HS-5 (cell line): ENCODE measurements at places on chromosomes 11 and 22.
A peak's percentile ranks its signal among the peaks of the same experiment; 100 is the strongest.

DNA sequence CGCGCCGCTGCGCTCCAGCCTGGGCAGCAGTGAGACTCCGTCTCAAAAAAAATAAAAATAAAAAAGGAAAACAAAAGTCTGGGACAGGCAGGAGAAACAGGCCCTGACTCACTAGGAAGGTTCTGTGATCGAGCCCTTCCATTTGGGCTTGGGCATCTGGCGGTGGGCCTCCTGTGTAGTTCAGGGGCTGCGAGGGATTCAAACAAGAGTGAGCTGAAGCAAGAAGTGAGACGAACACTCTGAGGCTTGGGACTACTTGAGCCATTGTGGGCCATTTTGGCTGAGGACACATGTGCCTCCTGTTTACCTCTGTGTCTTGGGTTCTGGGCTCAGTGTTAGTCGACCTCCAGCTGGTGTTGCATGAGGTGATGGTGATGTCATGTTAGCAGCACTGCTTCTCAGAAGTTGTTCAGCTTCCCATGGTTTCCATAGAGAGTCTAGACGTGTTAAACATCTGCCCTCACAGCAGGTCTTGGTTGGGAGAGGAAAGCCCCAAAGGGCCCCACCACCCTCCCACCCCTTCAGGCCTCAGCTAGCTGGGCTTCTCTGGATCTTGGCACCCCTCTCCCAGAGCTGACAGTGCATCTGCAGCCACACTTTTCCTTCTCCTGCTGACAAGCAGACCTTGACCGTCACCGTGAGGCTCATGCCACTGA lies 57.8 kb downstream of the MED15 start:
- no peak for DNase-seq

DNA sequence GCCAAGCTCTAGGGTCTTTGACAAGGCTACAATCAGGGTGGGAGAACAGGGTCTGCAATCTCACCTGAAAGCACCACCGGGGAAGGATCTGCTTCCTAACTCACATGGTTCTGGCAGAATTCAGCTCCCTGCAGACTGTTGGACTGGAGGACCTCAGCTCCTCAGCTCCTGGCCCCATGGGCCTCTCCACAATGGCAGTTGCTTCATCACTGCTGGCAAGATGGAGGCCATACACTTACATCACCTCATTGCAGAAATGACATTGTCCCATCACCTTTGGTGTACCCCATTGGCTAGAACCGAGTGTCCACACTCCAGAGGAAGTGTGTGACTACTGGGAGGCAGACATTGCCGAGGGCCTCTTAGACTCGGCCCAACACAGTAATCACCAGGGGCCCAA lies 20.9 kb upstream of the MPPED1 start:
- no peak for DNase-seq

DNA sequence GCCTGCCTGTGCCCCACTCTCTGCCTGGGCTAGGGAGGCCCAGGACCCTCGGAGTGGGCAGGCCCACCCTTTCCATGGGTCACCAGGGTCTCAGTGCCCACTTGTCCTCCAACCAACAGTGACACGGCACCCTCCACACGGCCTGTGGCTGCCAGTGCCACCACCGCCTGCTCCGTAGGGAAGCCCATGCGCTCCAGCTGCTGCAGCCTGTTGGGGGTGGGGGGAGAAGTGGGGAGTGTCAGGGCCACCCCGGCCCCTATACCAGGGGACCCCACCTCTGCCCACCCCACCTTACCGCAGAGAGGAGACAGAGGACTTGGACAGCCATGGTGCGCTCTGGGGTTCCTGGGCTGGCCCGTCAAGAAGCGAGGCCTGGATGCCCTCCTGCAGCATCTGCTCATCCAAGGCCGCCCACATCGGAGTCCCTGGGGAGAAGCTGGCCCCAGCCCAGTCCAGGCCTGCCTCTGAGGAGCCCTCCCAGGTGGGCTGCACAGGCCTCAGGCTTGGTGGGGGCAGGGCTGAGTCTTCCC lies 7.7 kb downstream of the RHBDD3 start:
- DNase-seq, result no peak

DNA sequence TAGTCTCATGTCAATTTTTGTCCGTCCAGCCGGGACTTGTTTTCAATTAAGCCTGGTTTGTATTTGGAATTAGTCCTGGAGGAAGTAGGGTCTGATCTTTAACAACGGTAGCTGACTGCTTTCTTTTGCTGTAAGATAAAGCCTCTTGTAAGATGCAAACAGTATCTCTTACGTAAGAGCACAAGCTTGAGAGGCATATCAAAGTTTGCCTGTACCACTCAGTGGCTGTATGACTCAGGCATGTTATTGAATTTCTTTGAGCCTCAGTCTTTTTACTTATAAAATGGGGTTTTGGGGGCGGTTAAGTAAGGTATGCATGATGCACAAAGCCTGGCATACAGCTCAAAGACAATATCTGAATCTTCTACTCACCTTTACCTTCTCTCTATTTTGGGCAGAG lies 198.4 kb upstream of the NARS2 start:
- DNase-seq, result no peak

GRCh38 chr11:66957971-66958231 lies 282 bp downstream of the PC start:
- DNase-seq, result no peak

- DNase-seq, result no peak
Observed at GRCh38 chr11:109378034-109378433, 44.0 kb upstream of the C11orf87 start.

- no peak for DNase-seq
Observed at GRCh38 chr11:75765116-75765515, 3.5 kb upstream of the DGAT2 start.

DNA sequence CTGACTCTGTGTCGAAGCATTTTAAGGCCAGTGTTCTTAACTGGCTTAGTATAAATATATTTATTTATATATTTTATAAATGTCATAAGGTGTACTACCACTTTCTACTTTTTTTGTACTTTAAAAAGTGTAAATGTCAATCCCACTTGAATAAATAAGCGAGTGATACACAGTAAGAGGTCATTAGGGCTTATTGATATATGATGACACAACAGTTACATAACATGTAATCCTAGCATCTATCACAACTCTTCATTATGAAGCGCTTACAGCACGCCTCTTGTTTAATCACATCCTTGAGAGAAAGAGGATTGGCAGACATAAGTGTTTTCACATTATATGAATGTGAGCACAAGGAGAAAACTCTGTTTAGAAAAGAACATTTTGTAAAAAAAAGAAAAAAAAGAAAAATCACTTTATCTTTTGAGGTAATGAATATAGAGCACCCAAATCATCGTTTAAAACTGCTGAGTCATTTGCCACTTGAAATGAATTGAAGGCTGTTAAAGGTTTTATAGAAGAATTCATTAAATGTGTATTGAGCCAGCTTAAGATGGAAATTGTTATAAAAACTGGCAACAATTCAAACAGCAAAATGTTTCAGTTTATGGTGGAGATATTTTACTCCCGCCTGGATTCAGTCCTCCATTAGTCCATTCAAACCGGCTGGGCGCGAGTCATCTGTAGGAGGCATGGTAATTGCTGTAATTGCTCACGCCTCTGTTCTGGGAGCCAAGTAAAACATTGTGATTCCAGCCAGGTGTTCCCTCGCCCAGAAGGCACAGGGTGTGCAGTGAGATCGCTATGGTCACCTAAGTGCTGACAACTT lies 627.3 kb upstream of the KIRREL3 start:
- DNase-seq, result no peak

GRCh38 chr11:2834503-2835273 lies 50.9 kb downstream of the CDKN1C start:
- no peak for DNase-seq

DNA sequence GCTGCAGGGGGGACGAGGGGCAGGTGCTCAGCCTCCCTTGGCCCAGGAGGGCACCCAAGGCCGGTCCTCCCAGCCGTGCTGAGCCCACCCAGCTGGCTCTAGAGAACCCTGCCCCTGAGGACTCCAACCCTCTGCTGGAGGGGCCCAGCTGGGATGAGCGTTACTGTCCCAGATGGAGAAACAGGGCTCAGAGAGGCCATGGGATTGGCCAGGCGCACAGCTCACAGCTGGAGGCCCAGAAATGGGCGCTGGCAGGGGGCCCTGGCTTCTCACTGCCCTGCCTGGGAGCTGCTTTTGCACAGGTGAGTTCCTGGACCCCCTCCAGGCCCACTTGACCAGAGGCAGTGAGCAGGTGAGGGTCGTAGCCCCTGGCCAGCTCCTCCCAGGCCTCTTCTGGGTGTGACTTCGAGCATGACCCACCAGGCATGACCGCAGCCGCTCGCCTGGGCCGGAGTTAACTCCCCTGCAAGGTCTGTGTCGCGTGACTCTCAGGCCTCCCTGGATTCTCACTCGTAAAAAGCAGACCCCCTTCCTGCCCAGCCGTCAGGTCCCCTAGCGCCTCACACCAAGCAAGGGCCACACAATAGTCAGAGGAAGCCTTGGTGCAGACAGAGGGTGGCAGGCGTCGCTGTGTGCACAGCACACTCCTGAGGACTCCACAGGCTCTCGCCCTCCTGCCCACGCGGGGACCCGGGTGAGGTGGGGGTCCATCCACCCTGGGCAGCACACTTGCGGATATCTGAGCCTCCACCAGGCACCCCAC lies 19.7 kb upstream of the IL17REL start:
- DNase-seq, result no peak

GRCh38 chr11:14906993-14907392 lies 15.0 kb upstream of the CYP2R1 start:
- DNase-seq, result no peak

- DNase-seq, result no peak
Observed at GRCh38 chr22:47779474-47779873, 1017.0 kb downstream of the TBC1D22A start.

- DNase-seq, result no peak
Observed at GRCh38 chr22:28967163-28967665, 83.8 kb downstream of the ZNRF3 start.

GRCh38 chr11:63609971-63610580 lies 4.2 kb downstream of the PLAAT3 start:
- no peak for DNase-seq

GRCh38 chr11:118417801-118418200 lies 16.4 kb downstream of the ATP5MG start:
- no peak for DNase-seq

DNA sequence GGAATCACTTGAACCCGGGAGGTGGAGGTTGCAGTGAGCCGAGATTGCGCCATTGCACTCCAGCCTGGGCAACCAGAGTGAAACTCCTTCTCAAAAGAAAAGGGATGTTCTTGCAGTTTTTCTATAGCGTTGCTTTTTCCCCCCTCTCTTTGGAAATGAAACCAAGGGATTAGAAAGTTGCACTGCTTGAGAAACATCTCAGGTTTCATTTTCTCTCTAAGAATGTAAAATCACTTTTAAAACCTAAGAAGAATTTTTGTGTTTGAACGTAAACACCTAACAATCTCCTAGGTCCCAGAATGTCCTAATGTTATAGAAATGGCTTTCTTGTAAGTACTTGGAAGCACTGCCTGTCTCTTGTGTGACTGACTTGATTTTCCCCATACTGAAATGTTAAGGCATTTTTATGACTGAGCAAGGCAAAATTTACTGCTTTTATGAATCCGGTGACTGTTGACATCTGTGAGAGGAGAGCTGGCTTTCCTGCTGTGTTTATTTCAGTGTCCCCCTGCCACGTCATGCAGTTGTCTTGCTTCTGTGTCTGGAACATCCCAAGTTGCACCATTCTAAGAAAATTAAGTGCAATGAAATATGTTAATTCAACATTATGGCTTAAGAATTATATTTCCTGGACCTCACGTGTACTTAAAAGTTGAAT lies 37.7 kb downstream of the NF2 start:
- DNase-seq, result no peak

GRCh38 chr11:8386134-8386864 lies 122.6 kb upstream of the LMO1 start:
- DNase-seq, result no peak

DNA sequence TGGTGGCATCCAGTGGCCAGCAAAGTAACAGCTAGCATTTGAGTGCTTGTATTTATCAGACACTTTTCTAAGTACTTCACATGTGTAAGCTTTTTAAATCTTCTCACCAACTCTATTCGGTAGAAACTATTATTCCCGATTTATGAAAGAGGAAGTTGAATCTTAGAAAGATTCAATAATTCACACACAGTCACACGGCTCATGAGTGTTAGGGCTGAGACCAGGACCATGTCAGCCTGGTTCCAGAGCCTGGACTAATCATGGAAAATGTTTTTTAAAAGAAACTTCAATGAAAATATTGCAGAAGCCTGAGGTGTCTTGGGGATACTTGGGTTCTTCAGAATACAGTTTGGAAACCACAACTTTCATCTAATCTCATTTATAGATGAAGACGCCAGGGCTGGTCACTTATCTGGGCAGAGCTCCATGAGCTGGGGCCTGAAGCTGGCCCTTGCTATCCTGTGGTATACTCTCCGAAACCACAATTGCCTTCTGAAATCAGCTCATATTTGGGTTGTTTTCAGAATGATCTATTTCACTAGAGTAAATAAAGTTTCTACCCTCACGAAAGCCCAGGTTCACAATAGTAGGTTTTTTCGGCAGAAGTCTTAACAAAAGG lies 4.3 kb upstream of the CRTAM start:
- DNase-seq, result no peak

GRCh38 chr11:29562183-29562582 lies 454.6 kb downstream of the KCNA4 start:
- no peak for DNase-seq

DNA sequence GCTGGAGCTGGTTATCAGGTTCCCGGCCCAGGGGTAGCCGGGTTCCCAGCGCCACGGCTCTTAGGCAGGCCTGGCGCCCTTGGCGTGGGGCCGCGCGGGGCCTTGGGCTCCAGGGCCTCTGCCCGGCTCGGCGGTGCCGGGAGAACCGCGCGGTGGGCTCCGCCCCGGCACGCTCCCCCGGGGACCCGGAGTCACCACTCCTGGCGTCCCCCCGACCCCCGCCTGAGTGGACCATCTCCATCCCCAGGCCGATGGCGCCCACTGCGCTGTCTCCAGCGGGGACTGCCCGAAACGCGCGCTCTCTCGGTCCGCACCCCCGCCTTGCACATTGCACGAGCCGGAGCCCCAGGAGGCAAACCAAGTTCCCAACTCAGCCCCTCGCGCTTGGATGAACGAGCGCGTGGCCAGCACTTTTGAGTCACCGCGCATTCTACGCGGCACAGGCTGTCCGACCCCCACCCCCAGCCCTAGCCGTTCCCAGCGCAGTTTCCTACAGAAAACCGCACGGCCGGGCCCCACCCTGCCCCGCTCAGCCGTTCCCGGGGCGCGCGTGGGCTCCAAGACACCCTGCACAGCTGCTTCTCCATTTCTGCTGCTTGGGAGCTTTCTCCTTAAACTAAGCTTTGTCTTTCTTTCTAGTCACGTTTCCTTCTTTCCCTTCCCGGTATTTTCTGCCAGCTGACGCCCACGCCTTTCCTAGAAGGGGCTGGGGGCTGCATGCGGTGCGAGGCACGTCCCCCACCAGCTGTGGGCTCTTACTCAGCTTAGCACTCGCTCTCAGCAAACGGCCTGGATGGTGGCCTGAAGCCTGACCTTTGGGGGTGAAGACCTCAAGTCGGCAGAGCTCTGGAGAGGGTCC lies 650 bp upstream of the CHID1 start:
- DNase-seq, result peak; percentile 6

- no peak for DNase-seq
Observed at GRCh38 chr11:112293614-112294013, 33.0 kb upstream of the PLET1 start.

- DNase-seq, result peak; percentile 82
Observed at GRCh38 chr22:35840302-35840739, 122.6 kb downstream of the APOL5 start.

GRCh38 chr11:27061461-27061821 lies 20.8 kb downstream of the BBOX1 start:
- no peak for DNase-seq
